Adrenal gland (tissue), 19 donors: ENCODE measurements at places on chromosomes 5 and 9. TPM values are rescaled to one million over a fixed set of nuclear protein-coding genes. Genes with fewer than 3 reads are reported as not detected.

The ADRB2 gene
- polyA plus RNA-seq = 0.24 TPM

The LRRTM2 gene
- polyA plus RNA-seq = 0.86 TPM

The MLANA gene
- not detected for polyA plus RNA-seq

The MARVELD2 gene
- polyA plus RNA-seq = 0.16 TPM

The MLLT3 gene
- polyA plus RNA-seq = 11.0 TPM

The STRBP gene
- polyA plus RNA-seq = 4.2 TPM

The CXCL14 gene
- 30.0 TPM for polyA plus RNA-seq

The TPRN gene
- polyA plus RNA-seq = 1.4 TPM

The OLFML2A gene
- 1.7 TPM for polyA plus RNA-seq
